SJCRH30 (cell line): ENCODE measurements at places on chromosomes 4 and X.

- no peak for DNase-seq
Observed at GRCh38 chrX:153863251-153863991, 22.6 kb downstream of the L1CAM start.

DNA sequence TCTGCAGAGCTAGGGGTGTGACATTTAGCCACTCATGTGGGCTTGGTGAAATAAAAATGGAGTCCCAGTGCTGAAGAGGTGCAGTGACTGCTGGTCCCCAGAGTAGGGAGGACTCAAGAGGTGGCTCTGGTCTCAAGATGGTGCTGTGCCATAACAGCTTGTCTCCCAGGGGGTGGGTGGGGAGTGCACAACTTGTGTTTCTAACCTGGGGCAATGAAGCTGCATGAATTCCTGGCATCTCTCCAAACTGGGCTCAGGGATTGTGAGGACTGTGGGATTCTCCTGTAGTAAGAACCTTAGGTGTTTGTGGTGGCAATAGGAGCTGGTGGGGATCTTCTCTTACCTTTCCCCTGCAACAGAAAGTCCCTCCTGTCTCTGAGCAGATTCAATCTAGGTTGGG is 278.9 kb upstream of the SFRP2 start:
- no peak for DNase-seq

DNA sequence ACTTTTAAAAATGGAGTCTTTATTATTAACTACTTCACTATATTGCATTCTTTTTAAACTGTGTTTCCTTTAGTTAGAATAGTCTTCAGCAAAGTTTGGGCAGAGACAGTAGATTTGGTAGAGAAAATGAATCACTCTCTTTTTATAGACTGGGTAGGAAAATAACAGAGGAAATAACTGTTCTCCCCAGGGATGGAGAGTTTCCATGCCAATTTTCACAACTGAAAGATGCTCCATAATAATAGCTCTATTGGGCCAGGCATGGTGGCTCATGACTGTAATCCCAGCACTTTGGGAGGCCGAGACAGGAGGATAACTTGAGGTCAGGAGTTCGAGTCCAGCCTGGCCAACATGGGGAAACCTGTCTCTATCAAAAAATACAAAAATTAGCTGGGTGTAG is 13.1 kb downstream of the HSD17B13 start:
- DNase-seq = no peak

DNA sequence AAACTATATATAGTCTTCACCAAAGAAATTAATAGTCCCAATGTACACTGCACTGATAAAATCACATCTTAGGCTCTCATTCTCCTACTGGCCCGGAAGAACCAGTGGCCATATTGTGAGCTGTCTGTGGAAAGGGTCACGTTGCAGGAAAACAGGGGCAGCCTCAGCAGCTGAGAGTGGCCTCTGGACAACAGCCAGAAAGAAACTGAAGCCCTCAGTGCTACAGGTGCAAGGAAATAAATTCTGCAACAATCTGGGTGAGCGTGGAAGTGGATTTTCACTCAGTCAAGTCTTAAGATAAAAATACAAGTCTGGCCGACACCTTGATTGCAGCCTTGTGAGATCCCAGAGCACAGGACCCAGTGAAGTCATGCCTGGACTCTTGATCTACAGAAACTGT is 3.2 kb upstream of the SLC25A14 start:
- peak; percentile 54 for DNase-seq

DNA sequence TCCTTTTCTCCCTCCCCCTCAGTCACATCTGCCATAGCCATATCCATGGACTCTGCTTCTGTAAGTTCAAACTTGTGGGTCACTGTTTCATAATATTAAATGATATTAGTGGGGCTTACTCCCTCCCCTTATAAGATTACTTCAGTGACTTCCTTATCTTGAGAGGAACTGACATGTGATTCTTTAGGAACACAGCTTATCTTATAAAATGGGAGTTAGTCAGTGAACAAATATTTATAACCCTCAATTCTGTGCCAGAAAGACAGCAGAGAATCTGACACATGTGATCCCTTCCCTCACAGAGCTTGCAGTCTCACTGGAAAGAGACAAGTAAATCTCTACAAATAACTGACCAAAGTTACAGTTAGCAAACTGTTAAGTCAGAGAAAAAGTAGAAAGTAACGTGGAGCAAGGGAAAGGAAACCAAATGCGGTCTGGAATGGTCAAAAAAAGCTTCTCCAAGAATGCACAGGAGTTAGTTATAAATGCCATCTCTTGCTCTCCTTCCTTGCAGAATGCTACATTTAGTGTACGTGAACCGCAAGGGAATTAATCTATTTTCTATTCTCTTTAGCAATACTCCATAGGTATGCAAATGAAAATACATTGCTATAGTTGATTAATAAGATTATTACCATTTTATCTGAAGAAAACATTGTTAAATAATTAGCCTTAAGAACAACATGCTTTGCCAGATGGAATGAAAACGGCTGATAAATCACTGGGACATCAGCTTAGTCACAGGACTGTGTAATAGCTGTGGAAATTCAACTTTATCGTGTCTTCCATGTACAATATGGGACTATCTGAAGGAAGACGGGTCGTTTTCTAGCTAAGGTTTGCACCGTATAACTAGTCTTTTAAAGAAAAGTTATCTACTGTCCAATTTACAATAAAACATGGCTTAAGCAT is 29.0 kb downstream of the SGMS2 start:
- DNase-seq = no peak

DNA sequence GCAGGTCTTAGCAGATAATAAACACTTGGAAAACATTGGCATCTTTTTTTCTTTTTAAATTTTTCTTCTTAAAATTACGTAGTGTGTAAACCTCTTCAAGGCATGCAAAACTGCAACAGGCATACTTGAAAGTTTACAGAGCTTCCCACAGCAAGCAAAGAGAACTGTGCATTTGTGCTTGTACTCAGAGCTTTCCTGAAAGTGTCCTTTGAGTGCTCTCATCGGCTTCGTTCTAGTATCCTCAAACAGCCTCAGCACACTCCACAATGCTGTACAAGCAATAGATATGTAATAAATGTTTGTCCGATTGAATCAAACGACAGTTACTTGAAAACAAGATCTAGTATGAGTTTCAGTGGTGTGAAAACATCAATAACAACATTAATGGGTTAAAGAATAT is 227.5 kb downstream of the PAPSS1 start:
- DNase-seq = no peak
